ENCODE measurements at places on chromosomes 11 and 22.

GRCh38 chr11:118438314-118438931 lies 2.1 kb downstream of the KMT2A start:
- peak; percentile 84 for DNase-seq

DNA sequence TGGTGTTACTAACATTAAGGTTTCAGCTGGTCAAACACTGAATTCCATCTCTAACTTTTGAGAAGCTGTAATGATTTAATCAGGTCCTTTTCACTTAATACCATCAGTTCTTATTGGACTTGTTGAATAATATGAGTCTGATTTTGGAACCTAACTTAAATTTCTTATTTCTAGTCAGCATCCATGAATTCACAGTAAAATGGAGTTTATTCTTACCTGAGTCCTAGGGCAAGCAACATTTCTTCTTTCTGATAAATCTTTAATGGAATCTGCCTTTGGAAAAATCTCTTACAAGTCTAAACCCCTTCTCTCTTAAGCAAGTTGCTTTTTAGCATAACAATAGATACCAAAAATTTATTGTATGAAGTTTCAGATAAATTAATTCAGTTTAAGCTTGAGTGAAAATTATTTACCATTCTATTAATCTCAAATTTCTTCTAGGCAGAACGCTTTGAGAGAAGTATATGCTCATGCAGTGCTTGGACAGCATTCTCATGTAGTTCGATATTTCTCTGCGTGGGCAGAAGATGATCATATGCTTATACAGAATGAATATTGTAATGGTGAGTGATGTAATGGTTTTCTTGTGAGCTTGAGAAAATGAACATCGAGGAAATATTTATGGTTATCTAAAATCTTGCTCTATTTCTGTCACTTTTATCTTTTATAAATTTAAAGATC lies 3.4 kb downstream of the WEE1 start:
- DNase-seq, result no peak

DNA sequence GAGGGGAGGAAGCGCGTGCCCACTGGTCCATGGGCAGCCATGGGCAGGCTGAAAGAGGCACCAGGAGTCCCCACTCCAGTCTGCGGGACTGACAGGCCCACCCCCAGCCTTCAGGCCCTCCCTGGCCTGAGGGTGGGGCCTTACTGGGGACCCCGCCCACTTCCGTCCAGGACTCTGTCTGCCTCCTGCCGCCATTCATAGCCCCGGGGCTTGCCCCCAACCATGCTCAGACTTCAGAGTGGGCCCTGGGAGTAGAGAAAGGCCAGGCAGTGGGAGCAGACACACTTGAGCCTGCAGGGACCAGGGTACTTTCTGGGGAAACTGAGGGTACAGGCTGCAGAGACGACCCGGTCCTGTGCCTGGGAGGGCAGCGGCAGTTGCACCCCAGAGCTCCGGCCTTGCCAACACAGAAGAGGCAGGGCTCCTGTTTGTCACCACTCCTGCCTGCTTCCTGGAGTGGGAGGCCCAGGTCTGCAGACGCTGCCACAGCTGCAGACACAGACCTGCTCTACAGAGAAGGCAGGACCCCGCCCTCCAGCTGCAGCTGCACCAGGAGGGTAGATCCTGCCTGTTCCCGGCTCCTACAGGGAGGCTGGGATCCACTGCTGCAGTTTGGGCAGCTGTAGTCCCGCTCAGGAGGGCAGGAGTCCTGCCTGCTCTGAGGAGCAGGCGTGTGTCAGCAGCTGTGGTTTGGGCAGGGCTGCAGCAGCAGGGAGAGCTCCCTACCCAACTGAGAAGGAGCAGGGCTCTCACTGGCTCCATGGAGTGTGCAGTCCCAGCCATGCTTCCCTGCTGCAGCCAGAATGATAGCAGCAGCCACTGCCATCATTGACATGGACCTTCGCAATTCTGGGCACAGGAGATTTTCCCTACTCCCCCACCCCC lies 387.9 kb upstream of the ANO3 start:
- no peak for DNase-seq

DNA sequence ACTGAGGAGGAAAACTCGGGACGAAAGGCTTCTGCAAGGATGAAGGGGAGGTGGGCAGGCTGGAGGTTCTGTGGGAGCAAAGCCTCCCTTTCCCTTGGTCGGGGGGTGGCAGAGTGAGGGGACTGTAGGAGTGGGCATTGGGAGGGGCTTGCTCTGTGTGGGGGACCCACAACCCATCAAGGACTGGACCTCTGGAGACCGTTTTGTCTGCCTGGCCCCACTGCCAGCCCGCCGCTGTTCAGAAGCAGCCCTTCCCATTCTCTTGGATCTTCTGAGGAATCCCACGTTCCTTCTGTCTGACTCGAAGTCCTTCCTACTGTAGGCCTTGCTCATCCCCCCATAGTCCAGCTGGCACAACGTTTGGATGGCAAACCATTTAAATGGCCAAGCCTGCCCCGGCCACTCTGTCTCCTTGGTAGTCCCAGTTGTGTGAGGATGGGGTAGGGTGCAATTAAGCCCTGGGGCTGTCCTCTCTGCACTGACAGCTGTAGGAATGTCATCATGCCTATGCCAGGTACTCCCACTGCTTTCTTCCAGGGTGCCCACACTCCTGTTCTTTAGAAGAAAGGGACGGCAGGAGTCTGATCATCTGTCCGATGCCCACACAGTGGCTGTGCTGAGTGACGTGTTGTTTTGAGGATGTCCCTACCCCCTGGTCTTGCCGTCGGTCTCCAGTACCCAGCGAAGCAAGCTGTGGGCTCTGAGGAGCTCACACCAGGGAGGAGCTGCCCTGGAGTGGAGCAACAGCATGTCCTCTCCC lies 17.0 kb upstream of the NECTIN1 start:
- DNase-seq, result no peak

GRCh38 chr11:113199866-113200265 lies 114.5 kb upstream of the TTC12 start:
- DNase-seq, result peak; percentile 70

DNA sequence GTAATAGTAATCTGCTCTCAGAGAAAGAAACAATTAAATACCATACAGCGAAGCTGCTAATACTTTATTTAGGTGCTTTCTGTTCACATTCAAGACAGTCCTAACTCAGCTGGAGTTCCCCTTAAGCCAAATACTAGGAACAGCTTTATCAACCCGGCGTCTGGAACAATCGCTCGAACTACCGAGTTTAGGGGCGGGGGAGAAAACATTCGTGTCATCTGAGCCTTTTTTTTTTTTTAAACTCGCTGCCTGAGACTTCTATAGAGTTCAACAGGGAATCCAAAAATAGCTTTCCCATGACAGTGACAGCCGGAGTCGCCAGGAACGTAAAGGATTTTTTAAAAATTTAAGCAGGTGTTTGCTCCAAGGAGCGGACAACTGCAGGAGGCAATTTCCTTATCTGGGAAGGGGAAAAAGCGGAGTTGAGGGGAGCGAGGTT lies 852 bp downstream of the TRAF6 start:
- peak; percentile 67 for DNase-seq

Data from eye (tissue), 1 donor.